Ureter (tissue), 1 donor: ENCODE measurements at places on chromosomes 12 and 14. TPM values are rescaled to one million over a fixed set of nuclear protein-coding genes. Genes with fewer than 3 reads are reported as not detected.

Gene KDM5A
- total RNA-seq = 101 TPM

DNA sequence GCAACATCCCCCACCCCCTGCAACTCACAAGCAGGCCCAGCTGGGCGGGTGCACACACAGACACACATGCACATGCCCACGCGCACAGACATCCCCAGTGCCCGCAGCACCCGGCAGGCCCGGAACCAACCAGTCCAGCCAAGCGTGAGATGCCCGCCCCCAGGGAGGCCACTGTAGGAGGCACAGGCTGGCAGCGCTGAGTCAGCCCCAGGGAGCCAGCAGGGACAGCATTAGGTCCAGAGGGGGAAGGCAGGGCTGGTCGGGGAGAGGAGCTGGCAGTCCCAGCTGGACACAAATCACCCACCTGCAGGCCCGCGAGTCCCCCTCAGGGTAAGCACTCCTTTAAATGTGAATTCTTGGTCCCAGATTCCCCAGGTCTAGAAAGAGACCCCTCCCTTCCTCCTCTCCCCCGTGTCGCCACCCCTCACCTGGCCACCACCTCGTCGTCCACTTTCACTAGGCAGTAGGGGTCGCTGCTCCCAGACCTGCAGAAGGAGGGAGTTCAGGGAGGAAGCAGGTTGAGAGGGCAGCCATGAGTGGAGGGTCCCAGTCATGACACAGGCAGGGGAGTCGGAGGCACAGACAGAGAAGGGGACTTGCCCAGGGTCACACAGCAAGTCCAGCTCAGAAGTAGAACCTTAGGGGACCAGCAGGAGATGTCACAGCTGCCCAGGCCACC is 5.0 kb downstream of the RASAL1 start:
- peak; percentile 63 for DNase-seq

GRCh38 chr12:124578445-124578844 is 11.0 kb upstream of the NCOR2 start:
- DNase-seq = no peak

GRCh38 chr12:129520739-129521138 is 383.1 kb downstream of the TMEM132D start:
- DNase-seq = no peak

DNA sequence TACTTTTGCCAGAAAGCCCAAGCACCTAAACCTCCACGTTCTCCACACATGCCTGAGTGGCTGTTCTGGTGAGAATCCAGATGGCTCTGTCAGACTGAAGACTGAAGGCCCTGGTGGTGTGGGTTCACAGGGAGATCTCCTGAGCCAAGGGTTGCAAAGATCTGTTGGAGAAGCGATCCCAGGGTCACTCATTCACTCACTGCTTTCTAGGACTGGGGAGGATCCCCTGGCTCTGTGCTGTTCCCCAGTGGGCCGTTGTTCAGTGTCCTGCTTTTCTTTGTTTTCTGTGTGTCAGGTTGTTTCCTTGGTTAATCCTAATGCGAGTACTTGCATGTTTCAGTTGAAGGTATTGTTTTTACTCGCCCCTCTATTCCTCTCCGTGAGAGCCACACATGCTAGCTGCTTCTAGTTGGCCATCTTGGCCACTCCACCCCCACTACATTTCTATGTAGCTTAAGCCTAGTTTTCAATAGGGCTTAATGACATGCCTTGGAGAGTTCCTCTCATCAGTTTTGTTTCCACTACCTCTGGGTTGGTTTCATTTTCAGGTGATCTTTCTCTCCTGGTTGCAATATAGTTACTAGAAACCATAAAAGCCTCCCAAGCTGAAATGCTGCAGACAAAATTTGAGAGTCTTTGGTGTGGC is 144.5 kb upstream of the SLC38A2 start:
- DNase-seq = no peak

DNA sequence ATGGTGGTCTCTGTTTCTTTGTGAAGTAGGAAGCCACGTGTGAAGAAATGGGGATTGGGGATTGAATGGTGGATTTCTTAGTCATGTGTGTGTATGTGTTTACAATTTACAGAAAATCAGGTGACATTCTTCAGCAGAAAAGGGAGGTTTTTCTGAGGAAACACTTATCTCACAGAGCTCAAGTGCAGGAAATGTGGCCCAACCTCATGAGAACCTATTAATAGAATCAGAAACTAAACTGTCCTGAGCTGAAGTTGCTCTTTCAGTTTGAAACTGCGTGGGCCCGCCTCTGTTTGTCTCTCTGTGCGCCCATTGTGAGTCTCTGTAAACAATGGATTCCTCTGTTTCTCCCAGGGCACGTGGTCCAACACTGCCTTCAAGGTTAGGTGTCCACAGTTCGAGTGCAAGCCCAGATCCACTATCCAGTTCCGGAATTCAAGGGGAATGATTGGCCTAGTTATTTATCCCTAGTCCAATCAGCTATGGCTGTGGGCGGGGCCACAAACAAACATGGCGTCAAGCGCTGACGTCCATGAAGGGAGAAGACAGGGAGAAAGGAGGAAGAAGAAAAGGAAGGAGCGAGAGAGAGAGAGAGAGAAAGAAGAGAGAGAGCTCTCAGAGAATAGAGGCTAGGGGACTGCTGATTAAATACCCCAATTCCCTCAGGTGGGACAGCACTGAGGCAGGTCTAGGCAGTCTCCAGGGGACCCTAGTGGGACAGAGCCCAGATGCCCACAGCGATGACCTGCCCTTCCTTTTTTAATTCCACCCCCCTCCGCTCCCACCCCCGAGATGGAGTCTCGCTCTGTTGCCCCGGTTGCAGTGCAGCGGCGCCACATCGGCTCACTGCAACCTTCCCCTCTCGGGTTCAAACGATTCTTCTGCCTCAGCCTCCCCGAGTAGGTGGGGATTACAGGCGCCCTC is 31.4 kb upstream of the C12orf76 start:
- DNase-seq = peak; percentile 47

Gene RNASE3
- not detected for total RNA-seq
